CD14-positive monocyte (primary cell): ENCODE measurements at places on chromosomes 2 and 18.

DNA sequence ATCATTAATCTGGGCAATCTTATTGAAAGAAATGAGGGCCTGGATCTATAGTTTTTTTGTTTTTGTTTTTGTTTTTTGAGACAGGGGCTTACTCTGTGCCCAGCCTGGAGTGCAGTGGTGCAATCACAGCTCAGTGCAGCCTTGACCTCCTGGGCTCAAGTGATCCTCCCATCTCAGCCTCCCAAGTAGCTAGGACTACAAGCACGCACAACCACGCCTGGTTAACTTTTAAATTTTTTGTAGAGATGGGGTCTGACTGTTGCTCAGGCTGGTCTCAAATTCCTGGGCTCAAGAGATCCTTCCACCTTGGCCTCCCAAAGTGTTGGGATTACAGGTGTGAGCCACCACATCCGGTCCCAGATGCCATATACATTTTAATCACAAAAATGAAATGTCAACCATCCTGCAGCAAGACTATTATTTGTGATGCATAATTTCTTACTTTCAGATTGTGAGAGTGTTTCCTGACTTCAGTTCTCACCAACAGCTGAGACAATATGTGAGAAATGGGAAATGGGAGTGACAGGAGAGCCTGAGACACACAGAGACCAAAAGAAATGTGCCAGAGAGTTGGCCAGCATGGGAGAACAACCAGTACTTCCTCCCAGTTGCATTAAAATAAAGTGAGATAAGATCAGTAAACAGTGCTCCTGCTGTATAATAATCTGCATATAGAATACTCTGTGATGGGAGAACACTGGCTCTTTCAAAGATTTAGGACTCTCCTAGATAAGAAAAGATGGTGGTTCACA lies 87.6 kb downstream of the METTL8 start:
- DNase-seq = no peak

DNA sequence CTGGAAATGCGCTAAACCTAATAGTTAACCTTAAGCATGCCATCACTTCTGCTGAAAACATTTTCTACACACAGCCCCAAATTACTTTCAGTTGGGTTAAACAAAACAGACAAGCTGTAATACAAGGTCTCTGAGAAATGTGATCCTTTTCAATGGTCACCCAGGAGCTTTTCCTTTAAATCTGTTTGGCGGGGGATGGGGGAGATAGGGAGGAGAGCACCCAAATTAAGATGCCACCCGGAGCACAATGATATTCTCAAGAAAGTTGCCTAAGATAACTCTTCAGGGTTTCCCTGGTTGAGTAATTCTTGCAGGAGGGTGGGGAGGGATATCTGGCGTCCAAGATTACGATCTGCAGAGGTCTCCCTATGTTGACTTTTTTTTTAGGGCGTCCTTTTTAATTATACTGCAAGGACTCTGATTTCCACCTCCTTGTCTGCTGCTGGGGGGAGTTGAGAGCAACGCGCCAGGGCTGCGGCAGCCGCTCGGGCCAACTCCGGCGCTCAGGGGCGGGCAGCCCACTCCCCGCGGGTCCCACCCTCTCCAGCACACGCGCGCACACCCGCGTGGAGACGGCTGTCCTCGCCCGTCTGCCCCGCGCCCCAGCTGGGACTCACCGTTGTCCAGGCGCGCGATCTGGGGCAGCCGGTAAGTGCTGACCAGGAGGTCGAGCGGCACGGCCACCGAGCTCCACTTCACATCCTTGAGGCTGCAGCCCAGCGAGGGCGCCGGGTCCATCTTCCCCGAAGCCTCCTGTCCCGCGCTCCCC lies 807 bp downstream of the GAREM1 start:
- no peak for DNase-seq

DNA sequence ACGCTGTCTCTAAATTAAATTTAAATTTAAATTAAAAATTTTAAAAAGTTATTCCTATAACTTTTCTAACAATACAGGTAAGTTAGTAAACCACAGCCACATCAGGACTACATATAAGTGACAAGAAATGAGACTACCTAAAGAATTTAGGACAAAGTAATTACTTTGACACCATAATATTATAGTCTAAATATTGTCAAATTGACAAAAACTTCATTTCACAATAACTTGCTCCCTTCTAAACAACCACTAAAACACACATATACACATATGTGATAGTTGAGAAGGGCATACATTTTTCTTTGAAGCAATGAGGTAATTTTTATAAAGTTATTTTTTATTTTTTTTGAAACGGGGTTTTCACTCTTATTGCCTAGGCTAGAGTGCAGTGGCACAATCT lies 31.6 kb downstream of the FAM161A start:
- no peak for DNase-seq

DNA sequence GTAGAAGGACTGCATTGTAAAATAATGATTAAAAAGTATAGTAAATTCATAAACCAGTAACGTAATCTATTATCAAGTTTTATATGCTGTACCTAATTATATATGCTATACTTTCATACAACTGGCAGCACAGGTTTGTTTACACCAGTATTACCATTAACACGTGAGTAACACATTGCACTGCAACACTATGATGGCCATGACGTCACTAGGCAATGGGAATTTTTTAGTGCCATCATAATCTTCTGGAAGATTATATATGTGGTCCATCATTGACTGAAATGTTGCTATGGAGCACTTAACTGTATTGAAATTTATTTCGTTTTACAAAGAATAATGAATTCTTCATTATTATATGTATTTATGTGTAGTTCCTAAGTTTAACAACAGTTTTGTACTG lies 45.9 kb downstream of the FAM171B start:
- DNase-seq = no peak

- peak; percentile 26 for DNase-seq
These were observed 193.1 kb upstream of the CXCR4 start for GRCh38 chr2:136310797-136311603.

GRCh38 chr2:109117780-109118179 lies 11.2 kb upstream of the SH3RF3 start:
- DNase-seq = no peak

DNA sequence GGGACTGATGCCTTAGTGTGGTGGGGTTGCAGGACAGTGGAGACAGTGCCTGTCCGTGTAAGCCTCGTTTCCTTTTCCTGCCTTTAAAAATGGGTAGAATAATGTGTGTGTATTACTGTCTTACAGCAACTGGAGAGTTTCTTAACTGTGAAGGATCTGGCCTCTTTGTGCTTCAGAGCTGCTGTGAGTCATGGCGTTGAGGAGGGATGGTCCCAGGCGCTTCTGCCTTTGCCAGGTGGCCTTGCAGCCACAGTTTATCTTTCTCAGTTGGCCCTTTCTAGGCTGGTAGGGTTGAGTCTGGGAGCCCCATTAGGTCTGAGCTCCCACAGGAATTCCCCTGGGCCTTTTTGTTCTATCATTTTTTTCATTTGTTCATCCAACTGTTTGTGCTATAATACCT lies 9.2 kb downstream of the PRADC1 start:
- no peak for DNase-seq

DNA sequence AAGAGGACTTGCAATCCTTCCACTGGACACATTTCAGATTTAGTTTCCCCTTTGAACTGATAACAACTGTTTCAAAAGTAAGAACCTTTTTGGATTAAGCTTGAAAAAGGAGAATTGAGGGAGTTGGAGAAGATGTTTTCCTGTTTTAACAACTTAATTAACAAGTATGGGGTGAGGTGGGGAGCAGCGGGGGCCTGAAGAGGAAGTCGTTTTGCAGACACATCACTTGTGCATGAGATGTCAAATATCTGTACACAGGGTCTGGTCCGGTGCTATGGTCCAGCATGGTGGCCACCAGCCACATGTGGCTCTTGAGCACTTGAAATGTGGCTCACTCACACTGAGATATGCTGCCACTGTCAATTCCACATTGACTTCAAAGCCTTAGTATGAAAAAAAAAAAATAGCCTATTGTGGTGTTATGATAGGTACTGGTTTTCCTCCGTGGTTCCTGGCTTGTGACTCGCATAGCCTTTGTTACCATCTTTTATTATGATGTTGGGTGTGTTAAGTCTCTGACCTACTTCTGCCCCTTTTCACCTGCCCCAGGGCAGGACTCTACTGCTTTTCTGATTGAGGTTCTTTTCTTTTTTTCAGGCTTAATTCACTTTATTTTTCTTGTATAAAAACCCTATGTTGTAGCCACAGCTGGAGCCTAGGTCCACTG lies 205.5 kb downstream of the BCL2 start:
- no peak for DNase-seq

DNA sequence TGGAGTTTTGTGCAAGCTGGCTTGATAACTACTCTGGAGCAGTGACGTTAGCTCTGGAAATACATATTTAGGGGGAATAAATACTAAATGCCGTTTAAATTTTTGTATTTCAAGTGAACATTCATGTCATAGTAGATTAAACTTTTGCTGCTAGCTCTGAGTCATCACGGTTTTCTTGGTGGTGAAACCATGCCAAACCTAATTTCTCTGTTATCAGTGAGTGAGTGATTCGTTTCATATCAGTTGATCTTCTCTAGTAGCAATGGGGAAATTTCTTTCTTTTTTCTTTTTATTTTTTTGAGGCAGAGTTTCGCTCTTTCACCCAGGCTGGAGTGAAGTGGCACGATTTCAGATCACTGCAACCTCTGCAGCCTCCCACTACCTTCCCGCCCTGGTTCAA lies 211.1 kb downstream of the PTPRM start:
- no peak for DNase-seq

DNA sequence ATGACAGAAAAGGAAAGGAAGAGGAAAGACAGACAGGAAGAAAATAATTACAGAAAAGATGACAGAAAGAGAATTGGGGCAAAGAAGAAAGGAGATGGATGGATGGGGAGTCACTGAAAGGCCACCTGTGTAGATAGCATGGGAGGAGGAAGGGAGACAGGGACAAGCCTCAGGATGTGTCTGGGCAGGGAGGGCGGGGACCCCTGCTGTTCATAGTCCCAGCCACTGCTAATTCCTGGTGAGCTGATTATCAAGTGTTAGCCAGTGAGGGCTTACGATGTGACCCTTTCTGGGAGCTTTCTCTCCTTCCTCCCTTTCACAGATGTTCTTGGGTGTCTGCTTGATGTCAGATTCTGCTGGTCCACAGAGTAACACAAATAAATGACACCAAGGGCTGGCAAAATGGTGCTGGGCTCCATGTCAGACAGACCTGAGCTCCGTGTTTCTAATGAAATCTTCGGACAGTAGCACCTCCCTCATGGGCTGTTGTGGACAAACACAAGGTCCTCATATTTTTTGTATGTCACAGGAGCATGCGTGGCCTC lies 13.6 kb downstream of the FHOD3 start:
- DNase-seq = no peak
